ENCODE measurements at places on chromosomes 5 and 9.

- no peak for DNase-seq
Measured at GRCh38 chr5:109035436-109035835, 287.7 kb downstream of the FER start.

- DNase-seq, result no peak
Measured at GRCh38 chr5:57362951-57363350, 119.7 kb downstream of the ACTBL2 start.

GRCh38 chr9:10268531-10269485, 344.0 kb downstream of the PTPRD start:
- DNase-seq, result no peak

DNA sequence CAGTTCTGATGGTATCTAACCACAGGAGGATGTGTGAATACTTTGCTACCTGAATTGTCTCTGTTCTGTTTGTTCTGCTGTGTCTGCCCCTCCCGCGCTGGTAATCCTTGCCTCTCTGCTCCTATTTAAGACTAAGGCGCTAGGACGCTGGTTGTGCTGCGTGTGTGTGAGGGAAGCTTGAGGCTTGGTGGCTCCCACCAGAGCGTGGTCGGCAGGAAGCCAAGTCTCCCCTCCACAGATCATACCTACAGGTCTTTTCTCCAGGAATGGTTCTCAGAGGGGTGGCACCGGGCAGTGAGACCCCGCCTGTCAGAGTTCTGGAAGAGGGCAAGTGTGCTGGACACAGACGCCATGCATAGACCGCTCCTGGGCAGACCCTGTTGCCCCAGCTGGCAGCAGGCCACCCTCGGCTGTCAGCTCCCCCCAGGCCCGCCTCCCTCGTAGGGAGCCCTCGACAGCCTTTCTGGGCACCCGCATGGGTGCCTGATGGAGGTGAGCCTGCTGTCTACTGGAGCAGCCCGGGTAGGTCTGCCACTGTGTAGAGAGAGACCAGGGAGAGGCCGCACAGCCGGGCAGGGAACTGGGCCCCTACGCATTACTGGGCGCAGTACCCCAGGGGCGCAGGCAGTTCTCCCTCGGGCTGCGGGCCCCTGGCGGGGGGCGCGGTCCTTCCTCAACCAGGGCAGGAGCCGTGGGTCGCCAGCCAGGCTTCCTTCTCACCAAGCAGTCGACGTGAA, 53.4 kb upstream of the ROR2 start:
- DNase-seq, result no peak

GRCh38 chr5:118378959-118379358, 609.4 kb downstream of the DTWD2 start:
- no peak for DNase-seq

DNA sequence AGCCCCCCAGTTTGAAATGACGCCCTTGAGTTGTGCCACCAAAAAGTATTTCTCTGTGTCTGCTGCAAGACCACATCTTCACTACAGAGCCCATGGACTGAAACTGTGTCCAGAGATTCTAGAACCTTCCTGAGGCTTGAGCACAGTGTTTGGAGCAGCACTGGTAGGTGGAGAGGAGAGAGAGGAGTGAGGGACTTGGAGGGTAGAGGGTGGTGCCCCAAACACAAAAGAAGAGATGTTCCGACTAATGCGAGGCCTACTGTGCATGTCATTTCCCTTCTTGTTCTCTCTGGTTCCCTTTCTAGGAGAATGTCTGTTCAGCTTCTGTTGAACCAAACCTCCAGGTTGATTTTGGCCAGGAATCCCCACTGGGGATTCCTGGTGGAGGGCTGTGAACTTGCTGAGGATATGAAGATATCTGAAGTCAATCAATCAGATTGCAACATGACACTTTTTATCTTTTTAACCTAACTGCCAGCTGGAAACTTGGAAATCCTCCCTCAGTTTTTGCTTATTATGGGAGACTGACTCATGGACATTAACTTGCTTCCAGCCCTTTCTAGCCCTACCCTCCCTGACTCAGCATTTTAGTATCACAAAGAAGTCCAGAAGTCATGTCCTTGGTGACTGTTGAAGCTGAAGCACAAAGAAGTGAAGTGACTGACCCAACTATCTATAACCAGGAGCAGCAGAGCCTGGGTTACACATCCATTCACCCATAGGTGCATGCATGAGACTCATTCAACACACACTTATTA, 154.5 kb downstream of the NR3C1 start:
- DNase-seq, result no peak

- no peak for DNase-seq
Measured at GRCh38 chr9:127522727-127523126, 71.4 kb downstream of the LRSAM1 start.

- no peak for DNase-seq
Measured at GRCh38 chr5:171906703-171907590, 99.5 kb downstream of the FBXW11 start.

DNA sequence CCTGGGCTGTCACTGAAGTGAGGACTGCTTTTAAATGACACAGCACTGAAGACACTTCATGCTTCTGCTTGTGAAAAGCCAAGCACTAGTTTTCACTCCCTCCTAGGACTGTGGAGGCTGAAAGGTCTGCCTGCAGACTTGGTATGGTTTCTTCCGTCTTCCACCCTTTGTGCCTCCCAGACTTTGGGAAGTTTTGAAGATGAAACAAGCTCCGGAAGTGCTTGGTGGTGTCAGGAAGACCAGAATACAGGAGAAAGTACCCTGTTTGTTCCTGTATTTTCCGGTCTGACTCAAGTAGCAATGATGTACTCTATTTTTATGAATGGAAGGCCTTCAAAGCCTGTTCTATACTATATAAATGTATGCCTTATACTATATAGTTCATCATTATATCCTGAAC, 222.7 kb downstream of the PDZD2 start:
- no peak for DNase-seq

DNA sequence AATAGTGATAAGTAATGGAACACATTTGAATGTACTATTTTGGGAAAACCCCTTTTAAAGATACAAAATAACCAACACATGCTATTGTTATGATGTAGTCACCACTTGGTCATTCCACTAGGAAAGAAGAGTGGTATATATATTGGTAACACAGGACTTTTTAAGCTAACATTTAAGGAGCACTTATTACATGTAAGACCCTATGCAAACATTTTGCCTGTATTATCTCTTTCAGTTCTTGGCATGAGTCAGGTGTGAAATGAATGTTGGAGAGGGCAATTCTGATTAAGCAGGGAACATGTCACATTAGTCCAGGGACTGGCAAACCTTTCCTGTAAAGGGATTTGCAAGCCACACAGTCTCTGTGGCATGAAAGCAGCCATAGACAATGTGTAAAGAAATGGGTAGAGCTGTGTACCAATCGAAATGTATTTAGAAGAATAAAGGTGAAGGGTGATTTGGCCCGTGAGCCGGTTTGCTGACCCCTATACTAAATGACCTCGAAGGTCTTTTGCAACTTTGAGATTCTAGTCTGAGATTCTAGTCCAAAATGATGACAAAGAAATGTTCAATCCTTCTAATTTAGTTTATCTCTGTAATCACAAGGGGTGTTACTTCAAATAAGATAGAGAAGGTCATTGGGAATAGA, 15.3 kb downstream of the ABLIM3 start:
- no peak for DNase-seq

DNA sequence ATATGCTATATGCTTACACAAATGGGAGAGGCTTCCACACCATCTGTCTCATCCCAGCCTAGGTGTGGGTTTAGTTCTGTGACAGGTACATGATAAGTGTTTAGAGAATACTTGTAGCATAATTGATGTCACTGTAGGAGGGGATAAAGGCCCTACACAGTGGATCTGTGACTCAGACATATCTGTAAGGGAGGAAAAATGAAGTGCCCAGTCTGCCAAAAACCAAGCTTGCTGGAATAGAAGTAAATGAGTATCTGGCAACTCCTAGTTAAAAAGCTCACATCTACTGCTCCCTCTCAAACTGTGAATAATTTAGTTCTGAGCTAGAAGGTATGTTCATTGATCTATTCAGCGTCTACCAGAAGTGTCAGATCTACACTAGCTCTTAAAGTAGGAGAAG, 38.9 kb upstream of the FAM174A start:
- no peak for DNase-seq

DNA sequence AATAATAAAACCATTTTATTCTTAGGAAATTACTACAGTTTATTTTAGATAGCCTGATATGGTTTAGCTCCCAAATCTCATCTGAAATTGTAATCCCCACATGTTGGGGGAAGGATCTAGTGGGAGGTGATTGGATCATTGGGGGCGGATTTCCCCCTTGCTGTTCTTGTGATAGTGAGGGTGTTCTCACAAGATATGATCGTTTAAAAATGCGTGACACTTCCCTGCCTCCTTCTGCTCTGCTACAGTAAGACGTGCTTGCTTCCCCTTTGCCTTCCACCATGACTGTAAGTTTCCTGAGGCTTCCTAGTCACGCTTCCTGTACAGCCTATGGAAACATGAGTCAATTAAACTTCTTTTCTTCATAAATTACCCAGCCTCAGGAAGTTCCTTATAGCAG, 122.4 kb upstream of the FGF10 start:
- no peak for DNase-seq

GRCh38 chr5:2522372-2522771, 229.1 kb downstream of the IRX2 start:
- no peak for DNase-seq

- no peak for DNase-seq
Measured at GRCh38 chr5:142474431-142475094, 149.7 kb upstream of the SPRY4 start.

DNA sequence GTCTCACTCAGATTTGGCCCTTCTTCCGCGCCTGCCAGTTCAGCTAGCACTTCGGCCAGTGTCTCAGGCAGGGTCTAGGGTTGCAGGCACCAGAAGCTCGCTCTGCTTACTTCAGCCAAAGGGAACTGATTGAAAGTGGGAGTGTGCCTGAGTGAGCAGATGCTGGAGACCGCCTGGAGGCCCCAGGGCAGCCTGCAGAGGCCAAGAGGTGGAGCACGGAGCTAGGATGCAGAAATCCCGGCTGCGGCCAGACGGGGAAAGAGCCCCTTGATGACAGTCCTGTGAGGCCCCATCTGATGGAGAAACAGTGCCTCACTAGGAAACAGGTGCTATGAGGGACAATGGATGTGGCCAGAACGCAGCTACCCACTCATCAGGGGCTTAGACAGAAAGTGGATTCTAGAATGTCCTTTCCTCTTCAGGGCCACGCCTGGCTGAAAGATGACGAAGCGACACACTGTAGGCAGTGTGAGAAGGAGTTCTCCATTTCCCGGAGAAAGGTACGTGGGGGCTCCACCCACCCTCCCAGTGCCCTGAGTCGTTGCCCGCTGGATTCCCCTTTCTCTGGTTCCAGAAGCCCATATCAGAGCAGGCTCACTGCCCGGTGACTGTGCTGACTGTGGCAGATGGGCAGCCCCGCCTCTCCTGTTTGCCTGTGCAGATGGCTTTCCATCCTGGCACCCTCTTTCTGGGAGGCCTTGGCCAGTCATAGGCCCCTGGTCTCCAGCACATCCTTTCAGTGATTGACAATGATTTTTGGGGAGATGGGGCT, 16.1 kb downstream of the HNRNPH1 start:
- DNase-seq, result no peak

DNA sequence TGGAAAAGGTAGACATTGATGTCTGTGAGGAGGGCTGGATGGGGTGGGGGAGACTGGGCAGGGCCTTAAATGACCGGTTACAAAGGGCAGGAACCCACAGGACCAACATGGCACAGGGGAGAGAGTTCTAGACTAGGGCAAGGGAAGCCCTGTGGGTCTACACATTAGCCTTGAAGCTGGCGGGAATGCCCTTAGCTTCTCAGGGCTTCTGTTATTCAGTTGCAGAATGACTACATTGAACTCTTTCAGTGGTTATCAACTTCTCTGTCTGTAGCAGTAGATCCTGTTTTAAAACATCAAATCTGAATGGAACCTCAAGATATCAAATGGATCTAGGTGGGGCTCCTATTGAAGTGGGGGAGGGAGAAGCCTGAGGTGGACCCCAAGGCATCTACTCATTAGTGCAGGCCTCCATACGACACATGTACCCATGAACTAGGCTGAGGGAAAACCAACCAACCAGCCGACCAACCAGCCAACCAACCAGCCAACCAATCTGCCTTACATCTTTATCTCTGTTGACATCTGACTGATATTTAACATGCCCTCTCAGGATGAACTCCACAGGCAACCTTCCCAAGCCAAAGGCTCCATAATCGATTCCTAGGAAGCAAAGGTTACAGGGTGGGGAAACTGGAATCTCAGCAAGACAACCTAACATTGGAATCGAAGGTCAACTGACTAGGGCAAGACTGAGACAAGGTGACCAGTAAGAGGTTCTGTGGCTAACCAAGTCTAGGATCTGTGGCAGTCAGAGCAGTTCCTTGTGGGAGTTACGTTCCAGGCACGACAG, 48.3 kb downstream of the DAP start:
- no peak for DNase-seq

DNA sequence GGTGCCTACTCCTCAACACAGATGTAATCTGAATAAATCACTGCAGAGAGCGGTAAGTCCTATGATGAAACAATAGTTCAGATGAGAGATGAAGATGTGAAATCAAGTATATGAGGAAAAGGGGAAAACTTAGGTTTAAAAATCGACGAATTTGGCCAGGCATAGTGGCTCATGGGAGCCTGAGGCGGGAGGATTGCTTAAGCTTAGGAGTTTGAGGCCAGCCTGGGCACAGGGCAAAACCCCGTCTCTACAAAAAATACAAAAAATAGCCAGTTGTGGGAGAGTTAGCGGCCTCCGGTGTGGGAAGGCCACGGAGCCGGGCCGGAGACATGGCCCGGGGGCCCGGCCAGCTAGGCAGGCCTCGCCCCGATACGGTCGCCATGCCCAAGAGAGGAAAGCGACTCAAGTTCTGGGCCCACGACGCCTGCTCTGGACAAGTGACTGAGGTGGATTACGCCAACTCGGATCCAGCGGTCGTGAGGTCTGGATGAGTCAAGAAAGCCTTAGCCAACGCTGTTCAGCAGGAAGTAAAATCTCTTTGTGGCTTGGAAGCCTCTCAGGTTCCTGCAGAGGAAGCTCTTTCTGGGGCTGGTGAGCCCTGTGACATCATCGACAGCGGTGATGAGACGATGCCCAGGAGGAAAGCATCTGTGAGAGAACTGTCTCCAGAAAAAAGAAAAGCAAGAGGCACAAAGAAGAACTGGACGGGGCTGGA, 62.8 kb upstream of the SUB1 start:
- no peak for DNase-seq

DNA sequence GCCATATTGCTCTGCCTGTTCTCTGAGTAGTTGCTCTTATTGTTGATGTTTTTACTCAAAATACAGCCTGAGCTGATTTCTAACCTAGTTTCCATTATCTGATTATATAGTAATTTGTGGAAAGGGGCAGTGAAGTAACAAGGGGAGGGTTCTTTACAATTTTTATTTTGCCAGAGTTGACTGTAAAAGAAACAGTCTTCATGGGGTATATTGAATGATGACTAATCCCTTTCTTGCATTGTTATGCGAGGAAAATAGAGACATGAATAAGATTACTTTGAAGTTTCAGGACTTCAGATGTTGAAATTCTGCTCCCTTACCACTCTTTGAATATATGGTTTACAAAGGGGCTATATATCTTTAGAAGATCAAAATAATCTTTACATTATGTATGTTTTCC, 9.1 kb upstream of the LRRC70 start:
- no peak for DNase-seq

DNA sequence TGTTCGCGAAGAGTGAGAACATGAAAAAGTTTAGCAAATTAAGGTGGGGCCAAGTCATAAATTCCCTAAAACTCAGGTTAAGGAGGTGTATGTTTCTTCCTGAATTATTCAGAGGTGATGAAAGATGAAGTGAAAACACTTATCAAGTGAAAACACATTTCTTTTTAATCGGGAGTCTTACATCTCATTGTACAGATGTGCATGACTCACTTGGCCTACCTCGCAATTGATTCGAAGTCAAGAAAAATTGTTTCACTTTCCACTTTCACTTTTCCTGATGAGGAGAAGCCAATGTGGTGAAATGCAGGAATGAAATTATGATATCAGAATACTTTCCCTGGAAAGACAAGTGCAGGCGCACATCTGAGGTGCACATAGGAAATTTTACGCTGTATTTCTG, 78.7 kb downstream of the SLC25A46 start:
- DNase-seq, result no peak

Measured in stimulated activated CD8-positive, alpha-beta memory T cell treated with anti-CD3 and anti-CD28 coated beads, Interleukin-15, amount 100 ng/mL, for 24 hours (primary cell).